ENCODE measurements at places on chromosomes 5 and 9. TPM values are rescaled to one million over a fixed set of nuclear protein-coding genes. Genes with fewer than 3 reads are reported as not detected.

PITX1 gene
- total RNA-seq: 0.77 TPM

OR1J2 gene
- not detected for total RNA-seq

LCN2 gene
- not detected for total RNA-seq

C1QTNF3 gene
- 1.1 TPM for total RNA-seq

CPLANE1 gene
- 7.4 TPM for total RNA-seq

WDR38 gene
- not detected for total RNA-seq

C9 gene
- total RNA-seq: 0.13 TPM

ENTREP1 gene
- not detected for total RNA-seq

EDIL3 gene
- total RNA-seq: 0.32 TPM

PCDHGA12 gene
- 0.72 TPM for total RNA-seq

MOB3B gene
- total RNA-seq: 1.4 TPM

ALDH1A1 gene
- 0.54 TPM for total RNA-seq

SPAAR gene
- total RNA-seq: not detected

BASP1 gene
- 190 TPM for total RNA-seq

- peak overlapping the region; percentile 83 for H3K27ac ChIP-seq
- H3K27me3 ChIP-seq: no peaks in the 10 kb centered on the region
- H3K4me3 ChIP-seq: peak overlapping the region; percentile 34
- peaks cover 5% of the 10 kb centered on the region for H3K36me3 ChIP-seq
- peak; percentile 77 for DNase-seq
Observed at GRCh38 chr5:177300236-177300880, 3.2 kb downstream of the RAB24 start.

DNA sequence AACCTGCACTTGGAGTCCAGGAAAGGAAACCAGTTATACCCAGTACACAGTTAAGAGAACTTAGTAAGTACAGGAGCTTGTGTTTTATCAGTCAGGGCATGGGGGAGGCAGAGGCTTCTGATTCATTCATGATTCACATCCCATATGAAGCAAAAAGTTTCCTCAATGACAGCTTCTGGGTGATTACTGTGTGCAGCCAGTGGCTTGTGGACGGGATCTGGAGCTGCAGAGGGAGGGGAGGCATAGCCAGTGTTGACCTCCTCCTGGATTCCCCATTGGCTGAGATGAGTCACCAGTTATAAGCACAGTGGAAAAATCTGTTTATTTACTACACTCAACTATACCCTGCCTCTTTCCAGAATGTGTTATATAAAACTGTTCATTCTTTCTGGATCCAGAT lies 17.7 kb downstream of the IL31RA start:
- H3K36me3 ChIP-seq: no peaks in the 10 kb centered on the region
- DNase-seq: no peak
- H3K27me3 ChIP-seq: no peaks in the 10 kb centered on the region
- H3K27ac ChIP-seq: no peak overlapping the region
- no peaks in the 10 kb centered on the region for H3K4me1 ChIP-seq

DNA sequence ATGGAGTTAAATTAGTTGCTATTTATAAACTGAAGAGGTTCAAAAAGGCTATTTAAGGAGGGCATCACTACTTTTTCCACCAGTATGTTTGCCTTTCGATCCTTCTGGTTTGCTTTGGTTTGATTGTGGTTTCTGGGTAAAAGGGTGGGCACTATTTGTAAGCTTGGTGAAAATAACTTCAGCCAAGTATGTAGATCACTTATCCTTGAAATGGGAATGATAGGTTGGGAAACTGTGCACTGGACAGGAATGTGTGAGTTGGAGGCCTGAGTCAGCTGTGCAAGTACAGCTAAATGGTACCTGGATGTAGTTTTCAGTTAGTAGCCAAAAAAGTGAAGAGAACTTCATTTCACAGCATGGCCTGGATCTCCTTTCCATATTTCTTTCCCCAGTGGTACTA lies 466.2 kb downstream of the ENC1 start:
- no peak for DNase-seq
- no peaks in the 10 kb centered on the region for H3K36me3 ChIP-seq
- no peak overlapping the region for H3K4me3 ChIP-seq

DNA sequence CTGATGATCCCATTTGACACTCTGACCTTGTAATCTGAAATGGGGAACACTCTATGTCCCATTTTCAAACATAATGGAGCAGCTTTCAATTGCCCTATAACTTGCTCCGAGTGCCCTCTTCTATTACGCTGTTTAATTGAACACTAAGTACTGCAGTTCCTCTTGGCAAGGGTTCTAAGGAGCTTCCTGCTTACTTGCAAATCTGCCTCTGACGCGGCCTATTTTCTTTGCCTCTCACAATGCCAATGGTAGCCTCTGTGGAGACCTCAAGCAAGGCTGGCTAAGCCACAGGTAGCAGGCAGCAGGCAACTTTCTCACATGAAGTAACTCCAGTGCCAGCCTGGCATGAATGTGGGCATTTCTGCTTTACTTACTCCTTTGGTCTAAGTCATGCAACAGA lies 443.4 kb upstream of the TRPC7 start:
- H3K4me3 ChIP-seq: no peak overlapping the region
- DNase-seq: no peak
- H3K27me3 ChIP-seq: no peaks in the 10 kb centered on the region
- H3K4me1 ChIP-seq: no peaks in the 10 kb centered on the region
- no peaks in the 10 kb centered on the region for H3K36me3 ChIP-seq

DNA sequence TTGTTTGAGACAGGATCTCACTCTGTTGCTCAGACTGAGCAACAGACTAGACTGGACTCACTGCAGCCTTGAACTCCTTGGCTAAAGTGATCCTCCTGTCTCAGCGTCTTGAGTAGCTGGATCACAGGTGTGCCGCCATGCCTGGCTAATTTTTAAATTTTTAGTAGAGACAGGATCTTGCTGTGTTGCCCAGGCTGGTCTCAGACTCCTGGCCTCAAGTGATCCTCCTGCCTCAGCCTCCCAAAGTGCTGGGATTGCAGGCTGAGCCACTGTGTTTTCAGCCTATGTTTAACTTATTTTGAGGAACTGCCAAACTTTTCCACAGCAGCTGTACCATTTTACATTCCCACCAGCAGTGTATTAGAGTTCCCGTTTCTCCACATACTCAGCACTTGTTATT lies 16.8 kb downstream of the NDFIP1 start:
- no peak overlapping the region for H3K27ac ChIP-seq
- no peak for DNase-seq
- no peaks in the 10 kb centered on the region for H3K4me1 ChIP-seq
- H3K36me3 ChIP-seq: no peaks in the 10 kb centered on the region
- H3K27me3 ChIP-seq: no peaks in the 10 kb centered on the region

DNA sequence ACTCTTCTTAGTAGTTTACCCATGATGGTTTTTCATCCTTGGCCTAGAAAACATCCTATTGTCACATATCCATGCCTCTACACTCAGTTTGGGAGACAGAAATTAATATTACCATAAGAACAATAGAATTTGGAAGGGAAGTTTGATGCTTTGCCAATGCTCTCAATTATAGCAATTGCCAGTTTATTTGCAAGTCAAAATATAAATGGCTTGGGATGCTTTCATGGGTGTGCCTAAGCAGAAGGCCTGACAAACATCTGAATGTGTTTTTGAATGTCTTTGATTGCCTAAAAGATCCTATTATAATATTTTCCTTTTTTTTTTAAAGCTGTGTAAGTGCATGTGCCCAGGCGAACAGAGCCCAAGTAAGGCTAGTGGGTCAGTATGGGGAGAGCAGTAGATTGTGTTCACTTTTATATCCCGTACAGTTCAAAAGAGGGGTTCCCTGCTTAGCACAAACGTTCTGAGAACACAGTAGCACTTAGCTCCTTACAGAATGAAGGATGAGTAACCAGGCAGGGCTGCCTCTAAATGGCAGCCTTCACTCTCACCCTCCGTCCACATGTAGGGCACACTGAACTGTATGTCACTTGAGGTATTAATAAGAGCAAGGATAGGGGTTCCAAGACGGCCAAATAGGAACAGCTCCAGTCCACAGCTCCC lies 56.0 kb upstream of the AGXT2 start:
- no peak overlapping the region for H3K4me3 ChIP-seq
- DNase-seq: no peak
- no peaks in the 10 kb centered on the region for H3K36me3 ChIP-seq
- H3K27me3 ChIP-seq: no peaks in the 10 kb centered on the region
- H3K4me1 ChIP-seq: no peaks in the 10 kb centered on the region

GRCh38 chr9:134406366-134407120 lies 80.3 kb downstream of the RXRA start:
- H3K4me1 ChIP-seq: peaks cover 53% of the 10 kb centered on the region
- DNase-seq: no peak

DNA sequence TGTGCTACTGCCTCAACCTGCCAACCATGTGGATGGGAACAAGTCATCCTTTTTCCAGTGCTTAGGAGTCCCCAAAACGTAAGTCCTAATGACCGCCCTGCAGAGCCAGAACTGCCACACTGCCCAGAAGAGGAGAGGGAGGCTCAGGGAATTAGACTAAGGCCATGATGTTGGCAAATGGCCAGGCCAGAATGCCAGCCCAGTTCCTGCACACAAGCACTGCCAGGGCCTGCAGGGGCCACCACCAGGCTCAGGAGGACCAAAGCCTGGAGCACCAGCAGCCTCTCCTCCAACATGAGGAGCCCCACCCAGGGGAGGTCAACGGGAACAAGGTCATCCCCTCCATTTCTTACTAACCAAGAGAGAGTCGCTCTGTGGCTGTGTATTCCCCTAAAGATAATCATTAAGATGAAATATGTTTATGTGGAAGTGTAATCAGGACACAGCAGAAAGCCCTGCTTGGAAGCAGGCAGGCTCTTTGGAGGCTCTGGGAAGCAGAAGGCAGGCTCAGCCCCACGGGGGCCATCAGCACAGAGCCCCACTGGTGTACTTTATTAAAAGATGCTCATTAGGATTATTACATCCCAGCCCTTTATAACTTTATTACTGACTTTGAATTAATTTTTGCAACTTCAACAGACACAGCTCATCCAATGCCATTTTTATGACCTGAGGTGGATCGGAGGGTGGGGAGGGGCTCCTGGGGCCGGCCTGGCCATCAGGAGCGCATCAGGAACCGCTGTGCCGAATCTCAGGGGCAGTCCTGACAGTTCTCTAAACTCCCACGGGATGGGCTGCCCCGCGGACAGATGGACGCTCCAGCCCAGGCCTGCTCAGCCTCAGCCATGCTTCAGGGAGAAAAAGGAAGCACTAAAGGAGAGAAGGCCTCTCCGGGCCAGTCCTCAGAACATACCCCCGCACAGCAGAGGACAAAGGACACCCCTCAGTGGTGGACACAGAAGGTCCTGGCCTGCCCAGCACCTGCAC lies 127.0 kb downstream of the ADAMTS2 start:
- DNase-seq: no peak
- no peaks in the 10 kb centered on the region for H3K27me3 ChIP-seq
- no peak overlapping the region for H3K27ac ChIP-seq
- H3K4me1 ChIP-seq: no peaks in the 10 kb centered on the region
- H3K36me3 ChIP-seq: no peaks in the 10 kb centered on the region

- DNase-seq: peak; percentile 55
- H3K36me3 ChIP-seq: no peaks in the 10 kb centered on the region
- H3K27ac ChIP-seq: no peak overlapping the region
- peaks cover 10% of the 10 kb centered on the region for H3K4me1 ChIP-seq
Observed at GRCh38 chr5:125002727-125003598, 256.5 kb upstream of the ZNF608 start.

GRCh38 chr5:159257007-159257406 lies 6.1 kb upstream of the UBLCP1 start:
- DNase-seq: no peak
- no peaks in the 10 kb centered on the region for H3K27me3 ChIP-seq
- no peaks in the 10 kb centered on the region for H3K4me1 ChIP-seq
- H3K4me3 ChIP-seq: no peak overlapping the region
- H3K27ac ChIP-seq: no peak overlapping the region

GRCh38 chr5:173420108-173420507 lies 91.9 kb upstream of the STC2 start:
- no peaks in the 10 kb centered on the region for H3K4me1 ChIP-seq
- DNase-seq: no peak
- H3K4me3 ChIP-seq: no peak overlapping the region
- H3K36me3 ChIP-seq: no peaks in the 10 kb centered on the region
- H3K27me3 ChIP-seq: no peaks in the 10 kb centered on the region

DNA sequence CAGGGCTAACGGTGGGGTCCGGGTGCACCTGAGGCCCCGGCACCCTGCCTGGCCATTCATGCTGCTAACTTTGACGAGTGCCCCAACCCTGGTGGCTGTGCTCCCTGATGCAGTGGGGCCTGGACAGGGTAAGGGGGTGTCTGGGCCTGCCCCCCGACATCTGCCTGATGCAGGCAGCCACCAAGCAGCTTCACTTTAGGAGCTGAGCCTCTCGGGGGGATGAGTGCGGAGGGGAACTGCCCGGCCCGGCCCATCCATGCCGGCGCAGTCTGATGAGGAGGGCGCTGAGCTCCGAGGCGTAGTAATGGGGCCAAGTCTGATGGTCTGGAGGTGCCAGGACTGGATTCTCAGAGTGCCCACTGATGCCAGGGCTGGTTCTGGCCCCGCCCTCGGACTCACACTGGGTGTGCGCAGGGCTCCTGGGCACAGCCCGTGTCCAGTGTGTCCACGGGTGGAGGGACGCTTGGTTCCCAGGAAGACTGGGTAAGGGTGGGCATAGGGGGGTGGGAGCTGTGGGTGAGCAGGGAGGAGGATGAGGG lies 16.5 kb downstream of the DNLZ start:
- no peak overlapping the region for H3K27ac ChIP-seq
- DNase-seq: no peak
- H3K4me1 ChIP-seq: no peaks in the 10 kb centered on the region

- H3K27ac ChIP-seq: no peak overlapping the region
- no peak overlapping the region for H3K4me3 ChIP-seq
- H3K27me3 ChIP-seq: no peaks in the 10 kb centered on the region
- peak; percentile 15 for DNase-seq
- H3K4me1 ChIP-seq: no peaks in the 10 kb centered on the region
Observed at GRCh38 chr9:20884985-20885593, 146.4 kb downstream of the HACD4 start.

GRCh38 chr9:84772511-84772910 lies 103.0 kb downstream of the NTRK2 start:
- peaks cover 4% of the 10 kb centered on the region for H3K4me1 ChIP-seq
- no peak overlapping the region for H3K27ac ChIP-seq
- H3K4me3 ChIP-seq: no peak overlapping the region
- no peaks in the 10 kb centered on the region for H3K27me3 ChIP-seq
- no peak for DNase-seq
- no peaks in the 10 kb centered on the region for H3K36me3 ChIP-seq

DNA sequence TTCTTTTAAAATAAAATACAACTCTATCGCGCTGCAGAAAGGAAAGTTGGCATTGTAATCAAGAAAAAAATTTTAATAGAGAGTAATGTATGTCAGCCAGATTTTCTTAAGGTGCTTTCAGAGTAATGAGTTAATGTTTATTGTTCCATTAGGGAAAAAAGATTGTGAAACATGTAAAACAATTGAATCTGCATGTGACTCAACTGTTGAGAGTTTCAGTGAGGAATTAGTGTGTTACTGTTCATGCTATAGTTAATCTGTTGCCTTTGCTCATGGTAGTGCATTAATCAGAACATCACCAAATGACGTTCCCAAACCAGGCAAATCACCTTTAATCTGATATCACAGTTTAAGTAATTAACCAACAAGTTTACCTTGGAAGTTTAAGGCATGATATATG lies 600.5 kb downstream of the NR2F1-AS1 start:
- DNase-seq: no peak
- H3K4me3 ChIP-seq: no peak overlapping the region
- H3K36me3 ChIP-seq: no peaks in the 10 kb centered on the region
- no peaks in the 10 kb centered on the region for H3K4me1 ChIP-seq
- no peaks in the 10 kb centered on the region for H3K27me3 ChIP-seq

GRCh38 chr5:6837519-6838110 lies 124.4 kb downstream of the TENT4A start:
- peaks cover 9% of the 10 kb centered on the region for H3K27me3 ChIP-seq
- no peaks in the 10 kb centered on the region for H3K36me3 ChIP-seq
- DNase-seq: no peak
- H3K4me1 ChIP-seq: no peaks in the 10 kb centered on the region
- no peak overlapping the region for H3K4me3 ChIP-seq

GRCh38 chr9:27990524-27990923 lies 417.2 kb upstream of the C9orf72 start:
- H3K4me1 ChIP-seq: no peaks in the 10 kb centered on the region
- H3K27ac ChIP-seq: no peak overlapping the region
- no peaks in the 10 kb centered on the region for H3K36me3 ChIP-seq
- peak; percentile 4 for DNase-seq
- no peaks in the 10 kb centered on the region for H3K27me3 ChIP-seq

Data from GM12878 (cell line).